ENCODE measurements at places on chromosomes 1 and 21.

DNA sequence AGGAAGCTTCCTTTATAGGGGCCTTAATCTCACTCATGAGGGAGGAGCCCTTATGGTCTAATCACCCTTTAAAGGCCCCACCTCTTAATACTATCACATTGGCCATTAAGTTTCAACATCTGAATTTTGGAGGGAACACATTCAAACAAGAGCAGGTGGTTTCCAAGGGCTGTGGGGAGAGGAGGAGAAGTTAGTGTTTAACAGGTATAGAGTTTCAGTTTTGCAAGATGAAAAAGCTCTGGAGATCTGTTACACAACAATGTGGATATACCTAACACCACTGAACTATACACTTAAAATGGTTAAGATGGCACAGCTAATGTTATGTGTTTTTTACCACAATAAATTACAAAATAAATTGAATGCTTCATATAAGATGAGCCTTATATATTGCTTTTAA lies 113.4 kb upstream of the DNAH14 start:
- H3K4me3 ChIP-seq = no peak overlapping the region
- peaks cover 5% of the 10 kb centered on the region for H3K27me3 ChIP-seq
- no peaks in the 10 kb centered on the region for H3K36me3 ChIP-seq

DNA sequence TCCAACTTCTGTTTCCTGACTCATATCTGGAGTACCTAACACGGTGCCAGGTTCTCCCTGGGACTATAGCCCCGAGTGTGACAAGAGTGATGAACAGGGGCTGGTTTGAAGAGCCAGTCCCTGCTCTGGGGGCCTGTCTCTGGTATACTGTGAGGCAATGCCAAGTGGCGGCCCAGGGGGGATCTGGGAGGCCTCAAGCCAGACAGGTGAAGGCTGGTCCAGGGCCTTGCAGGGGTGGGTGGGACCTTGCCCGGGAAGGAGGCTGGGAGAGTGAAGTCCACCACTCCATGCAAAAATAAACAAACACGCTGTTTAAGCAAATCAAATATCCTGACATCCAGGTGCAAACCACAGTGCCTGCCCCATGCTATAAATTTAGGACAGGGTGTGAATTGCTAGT lies 6.8 kb upstream of the PLXNA2 start:
- no peak overlapping the region for H3K27ac ChIP-seq
- H3K4me1 ChIP-seq = no peaks in the 10 kb centered on the region
- H3K4me3 ChIP-seq = no peak overlapping the region
- no peaks in the 10 kb centered on the region for H3K36me3 ChIP-seq
- no peak for DNase-seq
- peaks cover 19% of the 10 kb centered on the region for H3K27me3 ChIP-seq

DNA sequence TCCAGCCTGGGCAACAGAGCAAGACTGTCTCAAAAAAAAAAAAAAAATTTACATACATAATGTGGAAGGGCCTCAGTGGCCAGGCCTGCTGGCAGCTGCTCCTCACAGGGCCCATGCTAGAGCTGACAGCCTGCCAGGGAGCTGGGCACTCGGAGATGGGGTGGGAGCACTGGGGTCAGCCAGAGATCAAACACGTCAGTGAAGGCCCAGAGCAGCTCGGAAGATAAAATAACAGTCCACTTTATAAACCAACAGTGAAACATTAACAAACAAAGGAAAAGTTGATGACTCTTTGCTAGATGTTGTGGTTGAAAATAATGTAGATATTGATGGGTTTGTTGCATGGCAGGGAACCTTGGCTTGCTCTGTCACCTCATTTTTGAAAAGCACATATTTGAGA lies 42.7 kb downstream of the ATP5PF start:
- H3K4me3 ChIP-seq = no peak overlapping the region
- H3K27me3 ChIP-seq = peaks cover 5% of the 10 kb centered on the region
- no peak overlapping the region for H3K27ac ChIP-seq
- H3K36me3 ChIP-seq = no peaks in the 10 kb centered on the region
- no peaks in the 10 kb centered on the region for H3K4me1 ChIP-seq

DNA sequence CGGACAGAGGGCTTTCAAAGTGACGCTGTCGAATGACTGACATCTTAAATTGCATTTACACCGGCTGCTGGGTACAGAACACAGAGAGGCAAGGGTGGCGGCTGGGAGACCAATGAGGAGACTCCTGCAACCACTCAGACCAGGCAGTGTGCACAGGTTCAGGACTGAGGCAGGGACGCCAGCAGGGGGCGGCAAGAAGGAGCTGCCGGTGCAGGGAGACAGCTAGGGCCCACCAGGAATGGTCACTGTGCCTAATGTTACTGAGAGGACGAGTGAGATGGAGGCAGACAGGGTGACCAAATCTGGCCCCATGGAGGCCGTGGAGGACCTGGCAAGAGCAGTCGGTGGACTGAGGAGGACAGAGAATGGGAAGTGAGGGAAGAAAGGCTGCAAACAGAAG lies 23.5 kb downstream of the GLIS1 start:
- H3K27ac ChIP-seq = no peak overlapping the region
- H3K27me3 ChIP-seq = peaks cover 11% of the 10 kb centered on the region
- no peak for DNase-seq
- no peak overlapping the region for H3K4me3 ChIP-seq
- H3K36me3 ChIP-seq = no peaks in the 10 kb centered on the region

GRCh38 chr1:197725044-197725443 lies 50.2 kb downstream of the DENND1B start:
- H3K4me1 ChIP-seq = no peaks in the 10 kb centered on the region
- no peak for DNase-seq
- H3K27ac ChIP-seq = no peak overlapping the region
- no peaks in the 10 kb centered on the region for H3K27me3 ChIP-seq
- H3K36me3 ChIP-seq = peaks cover 25% of the 10 kb centered on the region

DNA sequence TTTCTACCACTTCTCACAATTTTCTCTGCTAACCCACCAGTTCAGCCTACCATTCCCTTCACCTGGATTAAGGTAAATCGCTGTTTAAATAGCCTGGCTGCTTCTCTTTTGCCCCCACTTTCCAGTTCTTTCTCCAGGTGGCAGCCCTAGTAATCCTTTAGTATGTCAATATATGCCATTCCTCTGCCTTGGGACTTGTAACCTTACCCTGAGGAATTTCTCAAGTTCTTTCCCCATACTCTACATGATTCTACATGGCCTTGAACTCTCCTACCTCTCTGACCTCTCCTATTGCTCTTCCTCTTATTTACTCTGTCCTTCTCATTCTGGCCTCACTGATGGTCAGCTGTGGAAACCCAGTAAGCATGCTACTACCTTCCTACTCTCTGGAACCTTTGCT lies 546.0 kb downstream of the PLA2G4A start:
- H3K27me3 ChIP-seq = no peaks in the 10 kb centered on the region
- no peaks in the 10 kb centered on the region for H3K36me3 ChIP-seq
- no peak overlapping the region for H3K27ac ChIP-seq

DNA sequence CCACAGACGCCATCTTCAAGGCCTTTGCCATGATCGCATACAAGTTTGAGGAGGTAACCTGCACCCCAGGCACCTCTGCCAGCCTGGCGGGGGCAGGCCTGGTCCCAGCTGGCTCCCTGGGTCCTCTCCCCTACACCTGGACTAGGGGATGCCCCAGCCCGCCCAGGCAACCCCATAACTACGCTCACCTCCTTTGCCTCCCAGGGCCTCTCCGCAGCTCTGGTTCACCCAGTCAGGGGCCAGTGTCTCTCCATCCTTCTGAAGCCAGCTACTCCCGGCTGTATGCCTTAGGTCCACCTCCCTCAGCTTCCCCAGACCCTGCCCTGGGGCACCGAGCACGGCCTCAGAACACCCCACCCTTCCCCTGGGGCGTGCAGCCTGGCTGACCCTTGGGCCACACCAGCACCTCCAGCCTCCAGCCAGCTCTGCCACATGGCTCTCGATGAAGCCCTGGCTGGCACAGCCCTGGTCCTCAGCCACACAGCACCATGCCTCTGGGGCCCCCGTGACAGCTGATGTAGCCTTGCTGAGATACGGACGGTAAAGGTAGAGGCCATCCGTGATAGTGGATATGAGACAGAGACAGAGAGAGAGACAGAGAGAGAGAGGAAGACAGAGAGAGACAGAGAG lies 80.4 kb upstream of the COL6A1 start:
- no peaks in the 10 kb centered on the region for H3K36me3 ChIP-seq
- no peak overlapping the region for H3K4me3 ChIP-seq
- H3K27ac ChIP-seq = no peak overlapping the region
- H3K27me3 ChIP-seq = no peaks in the 10 kb centered on the region
- H3K4me1 ChIP-seq = no peaks in the 10 kb centered on the region
- DNase-seq = no peak

- no peak for DNase-seq
- H3K4me1 ChIP-seq = no peaks in the 10 kb centered on the region
These were observed 187.5 kb downstream of the LMX1A start for GRCh38 chr1:165169028-165169427.

GRCh38 chr21:16072221-16072620 lies 342.4 kb downstream of the USP25 start:
- H3K4me3 ChIP-seq = no peak overlapping the region
- no peak overlapping the region for H3K27ac ChIP-seq
- H3K36me3 ChIP-seq = no peaks in the 10 kb centered on the region
- H3K27me3 ChIP-seq = no peaks in the 10 kb centered on the region
- no peaks in the 10 kb centered on the region for H3K4me1 ChIP-seq
- no peak for DNase-seq

DNA sequence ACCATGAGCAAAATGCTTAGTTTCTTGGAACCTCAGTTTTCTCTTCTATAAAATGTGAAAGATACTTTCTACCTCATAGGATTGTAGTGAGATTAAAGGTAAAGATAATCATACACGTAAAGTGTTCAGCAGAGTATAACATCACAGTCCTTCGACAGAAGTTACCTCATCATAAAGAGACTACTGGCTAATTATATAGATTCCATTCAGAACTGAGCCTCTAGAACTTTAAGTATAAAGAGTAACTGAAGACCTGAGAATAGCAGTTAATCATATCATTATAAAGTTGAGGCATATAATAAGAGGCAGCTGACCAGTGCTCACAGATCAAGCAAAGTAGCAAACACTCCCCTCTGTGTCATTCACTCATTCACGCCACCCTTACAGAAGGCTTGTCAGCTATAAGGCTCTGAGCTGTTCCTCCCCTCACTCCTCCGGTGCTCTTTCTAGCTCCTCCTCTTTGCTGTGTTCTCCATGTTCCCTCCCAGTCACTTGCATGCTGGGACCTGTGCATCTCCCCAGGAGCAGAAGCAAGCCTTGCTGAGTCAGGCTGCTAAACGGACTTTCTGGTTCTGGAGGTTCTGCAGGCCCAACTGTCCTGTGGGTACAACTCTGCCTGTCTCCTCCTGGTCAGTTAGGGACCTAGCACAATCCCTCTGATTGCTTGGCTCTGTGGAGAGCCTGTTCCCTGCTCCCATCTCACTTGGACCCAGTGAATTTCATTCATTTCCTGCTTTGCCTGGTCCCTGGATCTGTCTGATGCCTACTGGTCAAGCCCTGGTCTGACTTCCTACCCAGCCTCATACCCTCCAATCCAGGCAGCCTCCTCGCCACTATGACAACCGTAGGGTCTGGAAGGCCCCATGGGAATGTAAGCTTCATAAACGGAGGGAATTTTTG lies 28.3 kb upstream of the LY9 start:
- peaks cover 5% of the 10 kb centered on the region for H3K36me3 ChIP-seq
- peak overlapping the region; percentile 89 for H3K27ac ChIP-seq
- peaks cover 43% of the 10 kb centered on the region for H3K4me1 ChIP-seq

- no peak overlapping the region for H3K4me3 ChIP-seq
- H3K27ac ChIP-seq = no peak overlapping the region
- peaks cover 4% of the 10 kb centered on the region for H3K27me3 ChIP-seq
- peaks cover 3% of the 10 kb centered on the region for H3K4me1 ChIP-seq
- no peaks in the 10 kb centered on the region for H3K36me3 ChIP-seq
These were observed 102.8 kb upstream of the ZNF648 start for GRCh38 chr1:182164273-182164672.

DNA sequence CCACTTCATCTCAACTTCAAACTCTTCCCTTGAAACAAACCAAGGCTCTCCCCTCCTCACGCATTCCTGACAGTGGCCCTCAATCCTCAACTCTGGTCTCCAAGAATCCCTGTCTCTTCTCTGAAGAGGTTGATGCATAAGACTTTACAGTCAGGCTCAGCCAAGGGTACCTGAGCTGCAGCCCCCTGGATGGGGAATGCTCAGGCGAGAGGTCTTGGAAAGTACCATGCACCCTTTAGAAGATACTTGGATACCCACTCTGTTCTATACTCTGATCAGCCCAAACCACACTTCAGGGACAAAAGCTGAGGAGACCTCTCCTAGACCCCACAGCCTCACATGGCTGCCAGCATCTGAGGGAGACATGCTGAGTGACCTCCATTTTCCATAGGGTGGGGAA lies 536 bp upstream of the PGLYRP3 start:
- DNase-seq = no peak
- peaks cover 24% of the 10 kb centered on the region for H3K27me3 ChIP-seq
- H3K36me3 ChIP-seq = no peaks in the 10 kb centered on the region
- H3K4me3 ChIP-seq = no peak overlapping the region
- no peaks in the 10 kb centered on the region for H3K4me1 ChIP-seq

DNA sequence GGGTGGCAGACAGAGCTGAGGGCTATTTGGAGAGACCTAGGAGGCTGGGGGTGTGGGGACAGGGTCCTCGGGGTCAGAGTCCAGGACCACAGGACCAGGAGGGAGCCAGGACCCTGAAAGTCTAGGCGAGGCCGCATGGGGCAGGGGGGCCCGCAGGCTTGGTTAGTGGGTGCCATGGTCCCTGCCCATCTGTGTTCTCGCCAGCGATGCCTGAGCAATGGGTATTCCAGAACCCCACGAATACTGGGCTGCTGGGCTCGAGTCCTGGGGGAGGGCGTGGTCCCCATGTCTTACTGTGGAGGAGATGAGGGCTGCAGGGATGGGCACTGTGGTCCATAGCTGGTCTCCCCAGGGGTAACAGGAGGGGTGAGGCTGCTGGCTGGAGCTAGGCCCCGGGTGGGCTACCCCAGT lies 2.0 kb downstream of the KRTAP10-6 start:
- H3K4me1 ChIP-seq = peaks cover 4% of the 10 kb centered on the region
- peaks cover 28% of the 10 kb centered on the region for H3K27me3 ChIP-seq
- H3K36me3 ChIP-seq = no peaks in the 10 kb centered on the region
- no peak overlapping the region for H3K27ac ChIP-seq
- H3K4me3 ChIP-seq = no peak overlapping the region

DNA sequence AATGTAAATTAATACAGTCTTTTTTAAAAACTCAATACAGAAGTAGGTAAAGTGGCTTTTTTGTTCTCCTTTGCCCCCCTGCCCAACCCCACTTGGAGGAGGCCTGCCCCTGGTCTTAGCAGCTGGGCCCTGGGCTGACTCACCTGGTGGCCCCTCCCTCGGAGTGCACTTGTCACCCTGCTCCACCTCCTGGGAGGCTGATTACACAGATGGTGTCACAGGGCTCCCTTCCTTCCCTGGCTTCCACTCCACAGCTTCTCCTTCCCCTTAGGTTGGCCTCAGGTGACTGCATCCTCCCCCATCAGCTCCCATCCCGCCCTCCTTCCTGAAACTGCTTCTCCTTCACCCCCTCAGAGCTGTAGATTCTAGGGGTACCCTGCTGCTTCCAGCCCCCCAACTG lies 11.7 kb upstream of the CAPN9 start:
- peaks cover 4% of the 10 kb centered on the region for H3K27me3 ChIP-seq
- H3K36me3 ChIP-seq = no peaks in the 10 kb centered on the region
- no peak overlapping the region for H3K4me3 ChIP-seq
- no peak for DNase-seq
- H3K27ac ChIP-seq = no peak overlapping the region
- H3K4me1 ChIP-seq = no peaks in the 10 kb centered on the region

GRCh38 chr21:28106370-28106890 lies 886.2 kb downstream of the LTN1 start:
- H3K27ac ChIP-seq = no peak overlapping the region
- no peak for DNase-seq
- H3K4me3 ChIP-seq = no peak overlapping the region

- H3K4me3 ChIP-seq = no peak overlapping the region
- DNase-seq = no peak
- H3K27ac ChIP-seq = no peak overlapping the region
These were observed 154.6 kb downstream of the RGS7 start for GRCh38 chr1:241202401-241202800.

- no peaks in the 10 kb centered on the region for H3K4me1 ChIP-seq
- H3K27me3 ChIP-seq = no peaks in the 10 kb centered on the region
- no peak overlapping the region for H3K4me3 ChIP-seq
- DNase-seq = no peak
- H3K27ac ChIP-seq = no peak overlapping the region
These were observed 232.0 kb upstream of the PLXNA2 start for GRCh38 chr1:208475951-208476845.

Measured in activated T-helper 1 cell treated with anti-CD3 and anti-CD28 coated beads, Interleukin-12 subunit alpha, Interleukin-12 subunit beta, Interleukin-2, Interleukin-4 antibody, amounts not matched to agents 30 ng/mL and 10 ng/mL and 1 ng/mL, durations not matched to agents 14 hours and 24 hours and 36 hours (primary cell).